Left hindlimb (tissue), 1 donor: ENCODE measurements at places on chromosomes 1 and 21.

- no peak for DNase-seq
These were observed 47.7 kb downstream of the PRDM15 start for GRCh38 chr21:41831453-41831831.

- no peak for DNase-seq
These were observed 65.7 kb upstream of the JUN start for GRCh38 chr1:58849551-58849950.

- DNase-seq, result no peak
These were observed 125.0 kb upstream of the B3GALT2 start for GRCh38 chr1:193311226-193311948.

DNA sequence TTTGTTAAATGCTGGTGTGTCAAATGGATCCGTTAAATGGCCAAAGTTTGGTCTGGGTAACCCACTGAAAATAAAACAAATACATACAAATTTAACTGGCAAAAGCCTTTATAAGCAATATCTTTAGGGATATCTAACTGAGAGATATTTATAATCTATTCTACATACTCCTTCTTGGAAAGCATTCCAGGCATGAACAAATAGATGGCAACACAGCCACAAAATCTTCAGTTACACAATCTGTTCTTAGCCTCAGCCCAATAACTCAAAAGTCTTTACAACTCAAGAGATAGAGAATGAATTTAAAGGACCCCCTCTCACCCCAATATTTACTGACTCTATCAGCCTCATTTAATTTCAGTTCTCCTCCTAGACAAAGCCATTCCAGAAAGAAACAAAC is 58.7 kb downstream of the NRDC start:
- DNase-seq, result no peak

- DNase-seq, result no peak
These were observed 134.8 kb upstream of the DPT start for GRCh38 chr1:168863772-168864171.

DNA sequence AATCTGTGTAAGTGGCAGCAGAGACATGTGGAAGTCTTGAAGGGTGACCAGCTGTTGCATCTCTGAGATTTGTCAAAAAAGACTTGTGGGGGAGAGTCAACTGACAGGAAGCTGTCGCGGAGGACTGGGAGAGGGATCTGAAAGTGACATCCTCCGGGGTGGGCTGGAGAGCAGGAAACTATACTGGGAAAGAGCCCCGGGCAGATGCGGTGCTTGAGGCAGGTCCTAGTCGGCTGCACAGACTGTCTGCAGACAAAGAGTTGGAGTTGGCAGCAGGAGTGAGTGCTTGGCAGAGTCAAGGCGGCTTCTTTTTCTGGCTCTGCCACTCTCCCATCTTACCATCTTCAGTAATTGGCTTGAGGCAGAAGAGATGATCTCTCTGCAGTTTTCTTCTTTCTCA is 294.0 kb upstream of the C1orf87 start:
- no peak for DNase-seq

DNA sequence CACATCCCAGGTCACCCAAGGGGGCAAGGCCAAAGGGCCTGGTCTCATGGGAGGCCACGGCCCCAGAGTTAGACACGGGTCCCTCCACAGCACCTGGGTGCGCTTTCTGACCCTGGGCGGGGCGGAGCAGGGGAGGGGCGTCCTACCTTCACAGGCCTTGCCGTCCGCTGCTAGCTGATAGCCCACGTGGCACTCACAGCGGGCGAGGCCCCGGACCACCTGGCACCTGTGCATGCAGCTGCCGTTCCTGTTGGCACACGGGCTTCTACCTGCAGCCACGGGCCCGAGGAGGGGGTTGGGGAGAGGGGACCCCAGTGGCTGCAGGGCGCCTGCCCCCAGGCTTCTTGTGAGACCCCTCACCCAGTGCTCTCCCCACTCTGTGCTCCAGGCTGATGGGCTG is 59.9 kb downstream of the ARHGEF16 start:
- no peak for DNase-seq

DNA sequence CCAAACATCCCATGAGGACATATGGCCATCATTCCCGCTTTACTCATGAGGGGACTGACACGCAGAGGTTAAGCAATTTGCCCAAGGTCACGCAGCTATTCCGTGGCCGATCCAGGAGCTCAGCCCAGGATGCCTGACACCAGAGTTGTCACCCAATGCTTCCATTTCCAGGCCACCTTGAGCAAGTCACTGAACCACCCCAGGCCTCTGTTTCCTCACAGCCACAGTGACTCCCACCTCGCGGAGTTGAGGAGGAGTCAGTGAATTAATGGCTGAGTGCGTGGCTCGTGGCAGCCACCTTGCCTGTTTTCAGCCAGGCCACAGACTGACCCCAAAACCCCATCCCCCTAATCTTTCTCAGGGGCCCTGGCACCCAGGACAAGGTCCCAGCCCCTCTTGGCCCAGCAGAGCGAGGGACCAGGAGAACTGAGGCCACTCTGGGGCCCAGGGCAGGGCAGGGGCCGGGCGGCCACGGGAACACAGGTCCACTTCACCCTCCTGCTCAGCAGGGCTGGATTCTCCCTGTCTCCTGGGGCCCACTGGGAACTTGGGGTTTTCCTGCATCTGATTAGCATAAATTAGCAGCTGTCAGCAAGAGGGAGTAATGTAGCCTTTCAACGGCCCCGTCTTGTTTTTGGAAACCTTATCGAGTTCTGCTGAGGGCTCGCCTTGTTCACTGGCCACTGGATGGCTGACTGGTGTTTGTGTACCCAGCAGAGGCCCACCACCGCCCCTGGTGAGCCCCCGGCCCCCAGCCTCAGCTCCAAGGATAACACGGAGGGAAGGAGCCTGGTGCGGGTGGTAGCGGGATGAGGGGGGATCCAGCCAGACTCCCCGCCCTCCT is 19.7 kb upstream of the LAPTM5 start:
- DNase-seq, result peak; percentile 70
